Suppressor macrophage (primary cell): ENCODE measurements at places on chromosomes 7 and 10.
A peak's percentile ranks its signal among the peaks of the same experiment; 100 is the strongest.

DNA sequence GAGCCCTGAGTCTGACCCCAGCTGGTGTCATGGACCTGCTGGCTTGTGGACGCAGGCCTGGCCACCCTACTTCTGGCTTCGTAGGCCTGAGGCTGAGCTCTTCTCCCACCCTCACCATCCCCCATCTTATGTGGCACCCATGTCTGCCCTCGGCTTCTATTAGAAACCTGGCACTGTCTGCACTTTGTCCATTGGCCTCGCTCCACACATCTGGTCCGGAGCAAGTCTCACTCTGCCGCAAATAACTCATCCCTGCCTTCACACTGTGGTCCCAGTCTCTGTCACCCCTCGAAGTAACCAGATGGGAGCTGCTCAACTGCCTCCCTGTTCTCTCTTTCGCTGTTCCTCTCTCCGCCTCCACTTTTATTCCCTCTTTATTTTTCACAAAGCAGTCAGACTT lies 78.6 kb downstream of the TRRAP start:
- no peak for DNase-seq

DNA sequence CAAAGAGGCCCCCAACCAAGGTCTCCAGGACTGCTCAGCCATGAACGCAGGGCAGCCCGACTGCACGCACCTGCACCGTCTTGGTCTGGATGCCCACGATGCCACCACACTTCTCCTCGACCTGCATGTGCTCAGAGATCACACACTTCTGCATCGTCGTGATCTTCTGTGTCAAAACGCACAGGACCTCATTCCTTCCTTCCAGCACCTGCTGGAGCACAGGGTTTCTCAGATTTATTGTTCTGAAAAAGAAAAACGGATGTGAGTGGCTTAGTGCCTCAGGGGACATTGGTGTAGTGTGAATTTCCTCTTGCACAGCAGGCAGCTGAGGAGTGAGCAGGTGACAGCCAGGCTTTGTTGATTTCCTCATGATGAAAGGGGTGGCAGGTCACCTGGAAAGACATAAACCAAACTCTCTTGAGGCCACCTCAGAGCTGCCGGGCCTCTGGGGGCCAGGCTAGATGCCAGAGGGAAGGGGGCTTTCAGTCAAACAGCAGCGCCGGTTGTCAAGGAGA lies 38.2 kb downstream of the GSDME start:
- no peak for DNase-seq

DNA sequence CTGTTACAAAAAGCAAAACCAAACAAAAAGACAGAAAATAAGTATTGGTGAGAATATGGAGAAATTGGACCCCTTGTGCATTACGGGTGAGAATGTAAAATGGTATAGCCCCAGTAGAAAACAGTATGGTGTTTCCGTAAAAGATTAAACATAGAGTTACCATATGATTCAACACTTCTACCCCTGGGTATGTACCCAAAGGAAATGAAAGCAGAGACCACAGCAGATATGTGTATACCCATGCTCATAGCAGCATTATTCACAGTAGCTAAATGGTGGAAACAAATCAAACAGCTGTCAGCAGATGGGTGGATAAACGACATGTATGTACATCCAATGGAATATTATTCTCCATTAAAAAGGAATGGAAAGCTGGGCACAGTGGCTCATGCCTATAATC lies 42.4 kb downstream of the STARD3NL start:
- DNase-seq, result no peak

DNA sequence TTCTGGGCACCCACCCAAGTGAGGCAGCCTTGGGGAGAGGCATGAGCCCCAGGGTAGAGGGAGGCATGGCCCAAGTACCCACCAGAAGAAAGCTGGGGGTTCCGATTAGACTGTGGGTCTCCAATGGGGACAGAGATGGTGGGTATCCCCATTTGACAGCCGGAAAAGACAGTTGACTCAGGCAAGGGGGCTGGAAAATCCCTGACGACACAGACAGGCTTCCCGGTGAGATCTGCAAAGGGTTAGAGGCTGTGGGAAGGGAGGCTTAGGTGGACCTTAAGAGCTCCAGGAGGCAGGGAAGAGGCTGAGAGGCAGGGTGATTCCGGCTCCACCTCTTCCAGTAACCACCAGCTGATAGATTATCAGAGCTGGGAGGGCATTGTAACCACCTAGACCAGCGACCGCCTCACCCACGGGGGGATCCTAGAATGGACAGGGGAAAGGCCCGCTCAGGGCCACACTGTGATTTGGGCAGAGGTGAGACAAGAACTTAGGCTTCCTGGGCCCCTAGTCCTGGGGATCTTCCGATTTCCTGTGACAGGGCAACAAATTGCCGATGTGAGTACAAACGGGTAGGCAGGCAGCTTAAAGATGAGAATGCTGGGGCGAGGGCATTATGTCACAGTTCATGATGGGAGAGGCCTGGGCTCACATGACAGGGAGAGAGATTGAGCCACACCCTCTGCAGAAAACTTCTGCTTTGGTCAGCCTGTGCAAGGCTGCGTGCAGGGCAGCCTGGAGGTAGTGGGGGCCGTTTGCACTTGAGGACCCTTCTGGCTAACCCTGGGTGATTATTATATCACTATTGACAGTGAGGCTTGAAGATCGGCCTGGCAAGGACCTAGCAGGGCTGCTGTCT lies 5.4 kb downstream of the TBATA start:
- DNase-seq, result peak; percentile 87

DNA sequence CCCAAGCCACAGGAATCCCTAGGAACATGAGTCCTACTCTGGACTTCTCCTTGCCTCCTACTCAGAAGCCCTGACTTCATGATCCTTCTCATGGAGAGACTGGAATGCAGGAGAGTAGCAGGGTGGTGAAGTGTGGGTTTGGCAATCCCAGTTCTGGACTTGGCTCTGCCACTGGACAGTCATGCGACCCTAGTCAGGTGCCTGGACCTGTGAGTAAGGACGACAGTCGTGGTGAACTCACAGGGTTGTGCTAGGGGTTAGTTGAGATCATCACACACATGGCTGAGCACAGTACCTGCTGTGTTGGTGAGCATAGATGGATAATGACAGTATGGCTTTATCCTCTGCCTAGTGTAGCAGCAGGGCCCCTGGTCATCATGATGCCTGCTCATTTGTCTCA lies 117.9 kb downstream of the LRRC18 start:
- no peak for DNase-seq

DNA sequence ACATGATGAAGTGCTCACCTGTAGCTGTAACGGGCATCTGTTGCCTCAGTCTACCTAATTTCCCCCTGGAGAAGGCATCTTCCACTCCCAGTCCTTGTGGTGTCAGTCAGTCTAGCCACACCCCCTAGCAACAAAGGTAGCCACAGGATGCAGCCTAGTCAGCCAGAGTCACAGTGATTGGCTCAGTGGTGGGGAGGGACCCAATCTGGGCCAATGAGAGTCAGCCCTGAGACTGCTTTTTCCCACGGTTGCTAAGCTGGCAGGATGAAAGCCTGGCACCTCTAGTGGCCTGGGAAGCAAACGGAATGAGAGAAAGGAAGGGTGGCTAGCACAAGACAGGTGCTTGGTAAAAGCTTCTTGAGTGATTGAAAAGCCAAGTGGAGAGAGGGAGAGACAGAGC lies 118.6 kb downstream of the SH3PXD2A start:
- DNase-seq, result no peak

- no peak for DNase-seq
These were observed 607.5 kb downstream of the SORCS1 start for GRCh38 chr10:106557053-106557452.

- DNase-seq, result no peak
These were observed 14.6 kb upstream of the PSAP start for GRCh38 chr10:71865561-71866041.

GRCh38 chr10:7872041-7872442 lies 53.7 kb downstream of the TAF3 start:
- DNase-seq, result peak; percentile 46

DNA sequence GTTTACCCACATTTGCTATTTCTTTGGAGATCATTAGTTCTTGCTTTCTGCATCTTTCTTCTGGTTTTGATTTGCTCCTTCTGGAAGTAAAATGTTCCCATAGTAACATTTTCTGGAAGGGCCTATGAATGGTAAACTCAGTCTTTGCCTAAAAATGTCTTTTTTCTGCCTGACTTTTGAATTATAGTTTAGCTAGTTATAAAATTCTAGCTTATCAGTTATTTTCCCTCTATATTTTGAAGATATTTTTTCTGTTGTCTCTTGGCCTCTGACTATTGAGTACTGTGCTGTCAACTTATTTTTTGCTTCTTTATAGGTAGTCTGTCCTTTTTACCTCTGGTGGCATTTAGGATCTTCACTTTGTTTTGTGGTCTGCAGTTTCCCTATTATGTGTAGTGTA lies 21.6 kb upstream of the MTURN start:
- no peak for DNase-seq

- DNase-seq, result peak; percentile 45
These were observed 78.2 kb downstream of the CCSER2 start for GRCh38 chr10:84406561-84406960.

DNA sequence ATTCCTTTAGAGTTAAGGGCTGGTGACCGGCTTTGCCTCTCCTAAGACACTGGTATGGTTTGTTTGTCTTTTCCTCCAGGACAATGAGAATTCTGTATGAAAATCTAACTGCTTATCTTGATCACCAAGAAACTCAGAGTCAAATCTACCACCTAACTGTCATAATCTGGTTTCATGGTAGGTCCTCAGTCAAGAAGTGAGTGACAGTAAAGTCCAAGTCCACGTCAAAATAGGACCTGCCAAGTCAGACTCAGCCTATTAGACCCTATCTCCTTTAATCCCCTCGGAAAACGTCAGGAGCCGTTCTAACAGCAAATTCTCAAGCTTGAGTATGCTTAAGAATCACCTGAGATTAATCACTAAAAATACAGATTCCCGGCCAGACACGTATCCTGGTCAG lies 37.4 kb downstream of the C7orf33 start:
- no peak for DNase-seq

- peak; percentile 17 for DNase-seq
These were observed 17.5 kb downstream of the CFAP69 start for GRCh38 chr7:90262438-90262837.

DNA sequence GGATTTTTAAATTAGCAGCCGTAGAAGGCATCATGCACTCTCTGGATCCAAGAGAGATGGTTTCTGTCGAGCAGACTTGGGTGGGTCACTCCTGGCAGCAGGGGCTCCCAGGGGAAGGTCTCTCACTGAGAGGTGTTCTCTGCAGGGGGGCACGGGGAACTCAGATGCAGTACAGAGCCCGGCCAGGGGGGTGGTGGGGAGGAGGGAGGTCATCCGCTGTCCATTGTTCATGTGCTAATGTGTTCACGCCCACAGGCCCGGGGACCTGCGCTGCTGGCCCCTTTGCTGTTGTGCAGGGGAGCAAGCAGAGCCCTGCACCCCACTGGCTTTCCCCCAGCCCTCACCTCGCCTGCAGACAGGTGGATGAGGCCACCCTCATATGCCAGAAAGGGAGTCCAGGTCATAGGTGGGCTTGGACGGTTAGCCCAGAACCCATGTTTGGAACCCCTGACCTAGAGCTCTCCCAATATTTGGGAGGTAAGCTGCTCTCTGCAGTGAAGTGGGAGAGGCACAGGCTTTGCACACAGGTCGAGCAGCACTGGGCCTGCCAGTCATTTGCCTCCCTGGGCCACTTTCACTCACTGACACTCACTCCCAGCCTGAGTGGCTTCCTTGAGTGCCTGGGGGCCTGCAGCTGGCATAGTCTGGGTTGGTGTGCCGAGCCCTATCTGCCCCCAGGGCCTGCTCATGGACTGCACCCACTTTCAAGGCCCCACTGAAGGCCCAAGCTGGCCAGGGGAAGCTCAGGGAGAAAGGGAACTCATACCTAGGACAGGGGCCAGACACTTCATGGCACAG lies 12.6 kb upstream of the TBRG4 start:
- no peak for DNase-seq

DNA sequence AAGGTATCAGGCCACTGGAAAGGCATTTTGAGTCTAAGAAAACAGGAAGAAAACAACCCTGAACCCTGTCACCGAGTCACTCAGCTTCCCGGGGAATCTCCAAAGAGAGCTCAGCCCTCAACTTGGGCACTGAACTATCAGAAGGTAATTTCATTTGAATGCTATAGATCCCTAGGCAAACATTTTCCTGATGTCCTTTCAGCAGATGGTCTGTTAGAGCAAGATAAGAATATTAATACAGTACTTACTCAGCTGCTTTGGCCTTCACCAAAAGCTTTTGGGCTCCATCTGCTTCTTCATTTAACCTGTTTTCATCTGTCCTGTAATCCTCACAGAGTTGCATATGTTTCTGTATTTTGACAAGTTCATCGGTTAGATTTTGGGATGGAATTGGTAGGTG lies 34.2 kb upstream of the LAMB1 start:
- no peak for DNase-seq

GRCh38 chr10:50322077-50322476 lies 70.8 kb upstream of the ASAH2 start:
- peak; percentile 24 for DNase-seq

DNA sequence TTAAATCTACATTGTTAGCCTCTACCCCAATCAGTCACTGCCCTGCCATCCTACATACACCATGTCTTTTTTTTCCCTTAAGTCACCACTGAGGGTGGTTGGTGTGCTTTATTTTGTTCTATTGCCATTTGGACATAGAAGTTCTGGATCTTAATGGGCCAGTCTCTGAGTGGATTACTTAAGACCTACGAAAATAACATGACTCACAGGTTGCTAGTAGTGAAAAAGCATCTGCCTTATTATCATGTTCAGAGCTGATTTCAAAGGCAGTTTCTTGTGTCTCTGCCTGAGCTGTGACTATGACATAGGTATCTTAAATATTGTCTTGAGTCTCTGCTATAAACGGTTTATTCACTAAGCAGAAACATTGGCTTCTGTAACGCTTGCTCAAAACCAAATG lies 410.8 kb downstream of the MDFIC start:
- no peak for DNase-seq

DNA sequence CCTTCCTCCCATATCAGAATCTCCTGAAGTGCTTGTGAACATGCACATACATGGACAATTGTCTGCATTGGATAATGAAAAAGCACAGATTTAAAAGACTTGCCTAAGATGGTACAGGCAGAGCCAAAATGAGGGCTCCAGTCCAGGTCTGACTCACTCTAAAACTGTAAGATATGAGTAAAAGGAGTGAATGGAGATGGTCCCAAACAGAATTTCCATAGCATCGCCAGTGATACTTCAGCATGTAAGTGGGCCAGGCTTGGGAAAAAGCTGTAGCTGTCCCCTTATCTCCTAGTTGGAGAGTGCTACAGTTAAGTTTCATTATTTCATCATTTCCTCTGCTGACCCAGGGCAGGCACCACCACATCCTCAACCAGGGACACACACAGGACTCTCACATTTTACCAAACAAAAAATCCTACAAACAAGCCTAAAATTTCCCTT lies 26.4 kb upstream of the IL6 start:
- peak; percentile 51 for DNase-seq

DNA sequence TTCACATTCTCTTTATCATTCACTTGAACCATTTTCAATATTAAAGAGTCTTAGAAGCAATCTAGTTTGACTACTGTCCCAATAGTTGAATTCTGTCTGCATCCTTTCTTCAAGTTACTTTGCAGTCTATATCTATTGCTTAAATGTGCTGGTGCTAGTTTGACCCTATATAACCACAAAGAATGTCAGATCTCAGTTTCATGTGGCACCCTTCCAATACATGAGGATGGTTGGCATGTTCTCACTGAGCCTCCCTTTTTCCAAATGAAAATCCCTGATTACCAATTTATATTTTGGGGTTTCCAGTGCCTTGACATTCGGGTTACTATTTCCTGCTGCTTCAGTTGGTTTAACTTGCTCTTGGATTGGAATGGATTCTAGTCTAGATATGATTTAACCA lies 292.7 kb downstream of the EXOC4 start:
- DNase-seq, result no peak

GRCh38 chr10:22580711-22581110 lies 133.7 kb downstream of the PIP4K2A start:
- DNase-seq, result no peak
